GM18507 (cell line): ENCODE measurements at places on chromosomes 3 and 15.

GRCh38 chr3:89107461-89108290 lies at the start of gene EPHA3:
Gene EPHA3, plus strand, starts transcription at chr3:89107621. Its CDS starts 128 bp downstream, at chr3:89107749.
- no peak for DNase-seq

GRCh38 chr3:38165722-38166387 lies 518 bp downstream of the OXSR1 start:
- DNase-seq: no peak

DNA sequence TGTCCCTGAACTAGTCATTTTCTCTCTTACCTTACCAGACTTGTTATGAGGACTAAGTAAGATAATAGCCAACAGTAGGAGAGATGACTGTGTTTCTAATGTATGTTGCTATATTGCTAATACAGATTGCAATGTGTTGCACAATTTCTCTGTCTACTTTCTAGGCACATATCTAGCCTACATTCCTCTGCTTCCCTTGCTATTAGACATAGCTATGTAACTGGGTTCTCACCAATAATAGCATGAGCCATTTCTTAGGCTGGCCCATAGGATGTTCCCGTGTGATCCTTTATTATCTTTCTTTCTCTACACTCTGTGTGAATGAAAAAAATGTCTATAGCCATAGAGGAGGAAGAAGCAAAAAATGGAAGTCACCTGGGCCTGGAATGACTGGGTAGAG lies 6.8 kb upstream of the LRRN1 start:
- no peak for DNase-seq

GRCh38 chr3:150370999-150371398 lies 37.1 kb upstream of the TSC22D2 start:
- no peak for DNase-seq

DNA sequence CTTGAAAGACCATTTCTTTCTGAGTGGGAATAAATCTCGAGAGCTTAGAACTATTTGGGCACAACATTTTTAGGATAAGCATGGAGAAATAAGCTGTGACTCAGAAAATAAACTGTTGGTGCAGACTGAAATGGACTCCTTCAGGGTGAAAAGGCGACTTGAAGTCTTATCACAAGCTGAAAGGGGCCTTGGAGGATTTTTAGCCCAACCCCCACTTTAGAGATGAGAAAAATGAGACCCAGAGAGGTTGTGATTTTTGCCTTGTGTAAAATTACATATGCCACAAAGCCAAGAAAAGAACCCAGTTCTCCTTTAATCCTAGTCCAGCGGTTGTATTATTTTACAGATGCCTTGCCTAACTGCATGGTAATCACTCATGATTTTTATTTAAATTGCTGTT lies 1.5 kb downstream of the ATP1B3 start:
- no peak for DNase-seq

GRCh38 chr3:190019006-190019405 lies 101.7 kb downstream of the P3H2 start:
- DNase-seq: no peak

- no peak for DNase-seq
Measured at GRCh38 chr15:99054892-99055291, 47.3 kb upstream of the PGPEP1L start.

DNA sequence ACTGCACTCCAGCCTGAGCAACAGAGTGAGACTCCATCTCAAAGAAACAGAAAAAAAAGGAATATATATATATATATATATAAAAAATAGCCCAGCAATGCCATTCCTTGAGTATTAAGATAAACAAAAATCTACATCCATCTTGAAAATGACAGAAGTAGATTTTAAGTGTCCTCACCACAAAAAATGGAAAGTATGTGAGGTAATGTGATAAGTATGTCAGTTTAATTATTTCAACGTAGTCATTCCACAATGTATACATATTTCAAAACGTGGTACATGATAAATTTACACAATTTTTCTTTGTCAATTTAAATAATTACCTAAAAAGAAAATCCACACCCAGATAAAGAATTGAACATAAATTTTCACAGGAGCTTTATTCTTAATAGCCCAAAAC lies 54.9 kb downstream of the HCN4 start:
- DNase-seq: no peak

GRCh38 chr3:125125821-125126245 lies 70.0 kb upstream of the HEG1 start:
- no peak for DNase-seq

- no peak for DNase-seq
Measured at GRCh38 chr15:45668386-45668785, 33.6 kb downstream of the SQOR start.

DNA sequence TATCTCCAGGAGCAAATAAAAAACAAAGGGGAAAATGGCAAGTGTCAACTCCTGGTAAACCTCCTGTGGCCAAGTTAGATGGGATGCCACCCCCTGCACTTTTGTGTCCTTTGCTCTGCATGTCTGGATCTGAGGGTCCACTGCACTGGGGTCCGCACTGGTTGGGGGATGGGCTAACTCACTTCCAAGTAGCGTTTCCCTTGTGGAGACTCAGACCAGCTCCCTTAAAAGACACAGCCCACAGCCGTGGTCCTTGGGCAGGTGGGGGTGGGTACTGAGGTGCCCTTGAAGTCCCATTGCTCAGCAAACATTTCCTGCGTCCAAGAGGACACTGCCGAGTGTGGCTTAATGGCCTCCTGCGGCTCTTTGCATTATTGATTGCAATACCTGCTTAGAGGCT lies 188.2 kb downstream of the MEGF11 start:
- DNase-seq: no peak

DNA sequence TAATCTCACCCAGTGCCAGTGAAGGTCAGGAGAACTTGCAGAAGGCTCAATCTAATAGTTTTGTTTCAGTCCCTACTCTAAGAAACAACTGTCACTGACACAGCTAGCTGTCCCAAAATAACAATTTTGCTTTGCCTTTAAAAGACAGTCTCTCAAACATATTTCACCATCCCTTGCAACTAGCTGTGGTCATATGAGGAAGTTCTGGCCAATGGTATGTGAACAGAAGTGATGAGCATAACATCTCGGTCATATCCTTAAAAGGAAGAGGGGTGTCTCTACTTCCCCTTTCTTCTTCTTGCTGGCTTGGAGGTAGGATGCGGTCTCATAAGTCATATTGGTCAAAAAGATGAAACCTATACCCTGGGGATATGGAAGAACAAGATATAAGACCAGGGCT lies 198.1 kb downstream of the NEK10 start:
- no peak for DNase-seq

GRCh38 chr15:62740141-62741004 lies 302.2 kb upstream of the TPM1 start:
- DNase-seq: no peak

DNA sequence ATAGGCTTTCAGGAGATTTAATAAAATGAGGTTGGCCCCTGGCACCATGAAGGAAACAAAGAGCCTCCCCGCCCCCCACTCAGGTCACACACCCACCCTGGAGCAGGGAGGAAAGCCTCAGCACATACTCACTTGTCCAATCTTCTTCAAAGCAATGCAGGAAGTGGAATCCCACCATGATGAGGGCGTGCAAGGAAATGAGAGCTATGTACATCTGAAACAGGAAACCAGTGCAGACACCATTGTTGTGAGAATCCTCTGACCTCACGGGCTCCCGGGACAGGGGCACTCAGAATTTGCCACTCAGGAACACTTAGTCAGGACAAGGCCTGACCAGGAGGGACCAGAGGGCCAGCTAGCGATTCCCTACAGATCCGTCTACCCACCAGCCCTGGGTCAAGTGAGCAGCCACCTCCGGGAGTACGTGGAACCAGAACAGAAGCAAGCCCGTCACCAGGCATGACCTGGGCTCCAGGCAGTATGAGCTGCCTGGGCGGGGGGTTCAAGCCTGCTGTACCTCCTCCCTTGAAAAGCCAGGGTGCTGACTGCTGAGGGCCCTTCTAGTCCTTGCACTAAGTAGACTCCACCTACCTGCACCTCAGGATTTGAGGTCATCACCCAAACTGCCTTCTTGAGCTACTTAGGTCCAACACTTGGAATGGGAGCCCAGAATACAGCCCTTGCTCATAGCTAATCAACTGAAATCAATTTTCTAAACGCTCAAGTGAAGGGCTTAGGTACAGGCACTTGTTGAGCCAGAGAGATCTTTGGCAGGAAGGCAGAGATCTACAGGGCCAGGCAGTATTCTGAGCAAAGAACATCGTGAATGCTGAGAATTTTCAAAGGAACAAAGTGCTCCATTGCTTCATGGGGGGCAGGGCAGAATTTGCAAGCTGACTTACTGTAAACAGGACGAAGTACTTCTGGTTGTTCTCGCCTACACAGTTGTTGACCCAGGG lies 42.7 kb downstream of the ZDHHC3 start:
- DNase-seq: no peak

DNA sequence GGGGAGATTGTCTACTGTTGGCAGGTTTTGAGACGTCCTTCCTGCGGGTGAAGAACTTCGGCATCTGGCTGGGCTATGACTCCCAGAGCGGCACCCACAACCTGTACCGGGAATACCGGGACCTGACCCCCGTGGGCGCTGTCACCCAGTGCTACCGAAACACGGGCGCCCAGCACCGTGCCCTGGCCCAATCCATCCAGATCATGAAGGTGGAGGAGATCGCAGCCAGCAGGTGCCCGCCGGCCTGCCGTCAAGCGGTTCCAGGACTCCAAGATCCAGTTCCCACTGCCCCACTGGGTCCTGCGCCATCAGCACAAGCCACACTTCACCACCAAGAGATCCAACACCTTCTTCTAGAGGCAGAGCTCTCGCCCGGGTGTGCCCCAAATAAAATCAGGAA lies 194.9 kb upstream of the EPHA6 start:
- DNase-seq: no peak

DNA sequence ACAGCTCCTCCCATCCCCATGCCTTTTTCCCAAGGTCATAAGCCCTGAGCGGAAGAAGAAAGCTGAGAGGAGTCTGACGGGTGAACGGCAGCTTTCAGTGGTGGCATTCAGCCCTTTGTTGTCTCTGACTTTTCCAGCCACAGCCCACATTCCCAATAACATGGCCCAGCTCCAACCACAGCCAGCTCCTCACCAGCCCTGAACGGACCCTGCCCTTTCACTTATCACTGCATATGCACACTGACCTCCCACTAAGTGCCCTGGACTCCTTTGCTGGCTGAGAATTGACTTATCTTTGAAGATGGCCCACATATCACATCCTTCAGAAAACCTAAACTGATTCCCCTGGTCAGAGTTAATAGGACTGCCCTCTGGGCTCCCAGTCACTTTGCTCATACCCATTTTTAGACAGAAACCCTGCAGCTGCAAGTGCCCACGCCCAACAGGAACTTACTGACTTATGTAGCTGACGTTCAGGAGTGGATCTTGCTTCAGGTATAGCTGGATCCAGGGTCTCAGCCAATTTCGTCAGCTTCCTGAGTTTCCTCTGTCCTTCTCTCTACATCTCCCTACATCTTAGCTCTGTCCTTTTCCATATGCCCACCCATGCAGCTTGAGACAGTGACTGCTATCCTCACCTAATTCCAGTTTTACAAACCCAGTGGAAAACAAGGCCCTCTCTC lies 348.5 kb upstream of the PROK2 start:
- DNase-seq: no peak

GRCh38 chr15:43998607-43999006 lies 171.8 kb downstream of the WDR76 start:
- no peak for DNase-seq

GRCh38 chr15:32994810-32995424 lies 199.6 kb downstream of the FMN1 start:
- DNase-seq: no peak

GRCh38 chr3:155572085-155572484 lies 172.8 kb downstream of the PLCH1 start:
- no peak for DNase-seq

DNA sequence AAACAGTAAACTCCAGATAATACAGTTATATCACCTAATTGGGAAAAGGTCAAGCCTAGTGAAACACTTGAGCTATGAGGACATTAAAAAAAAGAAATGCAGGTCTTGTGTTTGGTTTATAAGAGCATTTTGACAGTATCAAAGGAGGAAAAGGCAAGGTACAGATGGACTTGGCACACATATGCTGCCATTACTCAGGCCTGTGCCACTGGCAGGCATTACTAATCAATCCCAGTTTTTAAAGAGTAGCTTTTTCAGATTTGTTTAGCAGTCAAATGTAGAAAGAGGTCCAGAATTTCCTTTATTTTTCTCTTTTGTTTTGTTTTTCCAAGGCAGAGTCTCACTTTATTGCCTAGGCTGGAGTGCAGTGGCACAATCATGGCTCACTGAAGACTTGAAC lies 38.9 kb downstream of the MDFIC2 start:
- no peak for DNase-seq

GRCh38 chr3:170848292-170848917 lies 21.6 kb downstream of the RPL22L1 start:
- no peak for DNase-seq

GRCh38 chr3:178084938-178085816 lies 451.1 kb upstream of the KCNMB2 start:
- no peak for DNase-seq

DNA sequence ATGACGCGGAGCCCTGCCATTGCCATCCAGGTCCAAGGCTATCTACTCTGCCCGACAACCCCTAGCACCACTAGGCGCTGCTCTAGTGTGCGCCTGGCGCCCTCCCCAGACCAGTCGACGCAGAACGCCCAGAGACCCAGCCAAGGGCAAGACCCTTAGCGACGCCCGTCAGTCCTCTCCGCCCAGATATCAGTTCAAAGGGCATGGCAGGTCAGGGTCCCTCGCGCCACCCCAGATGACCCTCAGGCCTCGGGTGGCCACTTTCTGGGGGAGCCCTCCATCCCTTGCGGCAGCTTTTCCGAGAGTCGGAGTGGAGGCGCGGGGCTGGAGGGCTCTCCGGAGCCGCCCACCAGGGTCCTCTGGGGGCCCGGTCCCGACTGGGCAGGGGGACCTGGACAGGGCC lies 371 bp upstream of the CLSTN2 start:
- DNase-seq: no peak

GRCh38 chr3:66039590-66039887 lies 821 bp upstream of the MAGI1 start:
- DNase-seq: no peak

- DNase-seq: no peak
Measured at GRCh38 chr3:157566596-157566995, 63.4 kb upstream of the VEPH1 start.

DNA sequence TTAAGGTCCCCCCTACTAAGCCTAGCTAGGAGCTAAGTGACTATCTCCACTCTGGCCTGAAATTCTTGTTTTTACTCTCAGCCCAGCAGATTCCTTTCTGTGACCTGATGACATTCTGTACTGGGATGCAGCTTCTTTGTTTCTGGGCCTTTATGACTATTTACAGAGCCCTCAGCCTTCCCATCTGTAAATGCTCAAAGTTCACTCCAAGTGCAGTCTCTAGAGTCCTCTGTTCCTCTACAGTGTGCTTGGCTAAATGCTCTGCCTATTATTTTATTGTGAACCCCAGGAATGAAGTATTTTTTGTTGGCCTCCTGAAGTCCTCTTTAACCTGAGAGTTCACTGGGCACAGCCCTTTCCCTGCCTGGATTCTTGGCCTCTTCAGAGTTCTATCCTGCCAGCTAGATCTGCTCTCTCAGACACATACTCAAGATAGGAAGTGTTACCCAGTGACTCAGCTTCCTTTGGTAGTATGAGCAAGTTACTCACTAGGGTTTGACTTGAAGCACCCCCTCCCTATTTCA lies 278.1 kb upstream of the P2RY1 start:
- no peak for DNase-seq

GRCh38 chr3:127277561-127277960 lies 10.3 kb downstream of the PRR20G start:
- DNase-seq: no peak

- DNase-seq: no peak
Measured at GRCh38 chr3:178736300-178736699, 200.1 kb downstream of the KCNMB2 start.

GRCh38 chr3:49462222-49462621 lies 7.8 kb upstream of the DAG1 start:
- no peak for DNase-seq

GRCh38 chr15:50143255-50143860 lies 24.3 kb upstream of the ATP8B4 start:
- DNase-seq: no peak

- DNase-seq: no peak
Measured at GRCh38 chr3:161449785-161450184, 46.8 kb upstream of the OTOL1 start.
